ENCODE measurements at places on chromosomes 2 and 18. TPM values are rescaled to one million over a fixed set of nuclear protein-coding genes. Genes with fewer than 3 reads are reported as not detected.

Gene RNF138
- total RNA-seq, result 22.5 TPM

Gene SCN3A
- total RNA-seq, result 0.35 TPM

Gene EFR3B
- 7.0 TPM for total RNA-seq

Gene C1D
- total RNA-seq, result 33.8 TPM

Gene SERPINB4
- not detected for total RNA-seq
